Activated T-cell treated with anti-CD3 and anti-CD28 coated beads, Interleukin-2, amount 50 U/mL, for 72 hours (primary cell): ENCODE measurements at places on chromosomes 1 and 21. TPM values are rescaled to one million over a fixed set of nuclear protein-coding genes. Genes with fewer than 3 reads are reported as not detected.

Gene SPRR2B
- not detected for total RNA-seq

DNA sequence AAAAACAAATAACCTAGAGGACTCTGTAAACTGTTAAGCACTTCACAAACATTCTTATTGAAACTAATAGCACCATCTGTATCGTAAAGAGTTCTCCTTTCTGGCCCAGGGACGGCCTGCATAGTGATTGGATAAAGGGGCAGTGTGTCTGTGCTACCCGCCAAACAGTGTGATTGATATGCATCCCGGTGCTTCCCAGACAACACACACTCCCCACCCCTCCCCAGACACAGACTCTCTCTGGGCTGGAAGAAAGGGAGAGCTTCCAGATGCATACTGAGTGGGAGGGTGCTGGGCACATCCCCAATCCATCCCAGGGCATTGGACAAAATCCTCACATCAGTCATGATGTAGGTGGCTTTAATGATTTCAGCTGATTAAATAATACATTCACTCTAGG is 3.7 kb downstream of the HSD11B1 start:
- no peak for DNase-seq
- H3K36me3 ChIP-seq = no peaks in the 10 kb centered on the region
- peaks cover 72% of the 10 kb centered on the region for H3K4me1 ChIP-seq
- no peak overlapping the region for H3K27ac ChIP-seq
- H3K4me3 ChIP-seq = no peak overlapping the region

Gene BSND
- total RNA-seq = not detected

DNA sequence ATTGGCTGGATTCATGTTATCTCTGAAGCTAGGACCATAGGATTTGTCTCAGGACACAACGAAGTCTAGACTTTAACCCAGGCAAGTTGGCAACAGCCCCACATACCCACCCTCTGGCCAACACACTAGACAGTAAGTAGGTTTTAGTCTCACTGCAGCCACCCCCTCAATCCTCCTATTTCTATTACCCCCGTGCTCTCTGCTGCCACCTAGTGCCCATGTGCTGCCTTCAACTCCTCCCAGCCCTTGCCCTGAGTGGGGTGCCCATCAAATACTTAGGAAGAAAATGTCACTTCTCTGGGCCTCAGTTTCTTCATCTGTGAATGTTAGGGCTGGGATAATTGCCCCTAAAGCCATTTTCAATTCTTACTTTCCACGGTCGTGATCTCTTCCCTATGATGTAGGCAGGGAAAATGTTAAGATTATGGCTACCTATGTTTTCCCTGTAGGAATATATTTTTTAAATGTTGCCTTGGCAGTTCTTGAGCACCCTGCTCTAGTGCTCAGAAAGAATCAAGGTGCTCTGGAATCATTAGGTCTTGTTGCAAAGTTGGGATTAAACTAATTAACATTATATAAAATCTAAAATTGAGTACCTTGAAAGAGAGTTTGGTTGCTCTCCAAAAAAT is 213.0 kb downstream of the LMX1A start:
- peak; percentile 35 for DNase-seq
- H3K36me3 ChIP-seq = no peaks in the 10 kb centered on the region
- peaks cover 8% of the 10 kb centered on the region for H3K4me1 ChIP-seq
- peaks cover 37% of the 10 kb centered on the region for H3K27me3 ChIP-seq
- no peak overlapping the region for H3K4me3 ChIP-seq

Gene TMEM82
- 0.49 TPM for total RNA-seq

Gene OR2L2
- total RNA-seq = 0.29 TPM

- peaks cover 11% of the 10 kb centered on the region for H3K36me3 ChIP-seq
- H3K4me3 ChIP-seq = no peak overlapping the region
- H3K27me3 ChIP-seq = no peaks in the 10 kb centered on the region
- no peak for DNase-seq
- no peak overlapping the region for H3K27ac ChIP-seq
- peaks cover 7% of the 10 kb centered on the region for H3K4me1 ChIP-seq
Measured at GRCh38 chr21:32322103-32322502, 23.4 kb downstream of the MRAP start.

- H3K27me3 ChIP-seq = no peaks in the 10 kb centered on the region
- peak; percentile 94 for DNase-seq
- H3K4me1 ChIP-seq = peaks cover 20% of the 10 kb centered on the region
- peak overlapping the region; percentile 97 for H3K27ac ChIP-seq
- peak overlapping the region; percentile 96 for H3K4me3 ChIP-seq
Measured at GRCh38 chr1:150213170-150214098, 22.5 kb downstream of the ANP32E start.

- H3K27ac ChIP-seq = no peak overlapping the region
- peaks cover 3% of the 10 kb centered on the region for H3K36me3 ChIP-seq
- H3K4me3 ChIP-seq = no peak overlapping the region
- peaks cover 5% of the 10 kb centered on the region for H3K4me1 ChIP-seq
- H3K27me3 ChIP-seq = peaks cover 14% of the 10 kb centered on the region
Measured at GRCh38 chr1:223629126-223629457, 36.4 kb downstream of the CAPN8 start.

- no peak for DNase-seq
- peaks cover 12% of the 10 kb centered on the region for H3K4me1 ChIP-seq
- H3K4me3 ChIP-seq = no peak overlapping the region
- H3K27me3 ChIP-seq = peaks cover 49% of the 10 kb centered on the region
- no peaks in the 10 kb centered on the region for H3K36me3 ChIP-seq
Measured at GRCh38 chr1:14603645-14604044, 5.2 kb downstream of the KAZN start.

- H3K4me3 ChIP-seq = no peak overlapping the region
- H3K27me3 ChIP-seq = peaks cover 12% of the 10 kb centered on the region
- no peak overlapping the region for H3K27ac ChIP-seq
- H3K4me1 ChIP-seq = peaks cover 11% of the 10 kb centered on the region
- no peak for DNase-seq
- peaks cover 3% of the 10 kb centered on the region for H3K36me3 ChIP-seq
Measured at GRCh38 chr1:19640363-19641316, 3.5 kb upstream of the NBL1 start.

Gene MYCL
- total RNA-seq = 0.30 TPM

GRCh38 chr21:33551664-33552063 is 8.8 kb downstream of the SON start:
- no peak for DNase-seq
- H3K36me3 ChIP-seq = peaks cover 29% of the 10 kb centered on the region
- H3K27ac ChIP-seq = no peak overlapping the region
- H3K4me3 ChIP-seq = no peak overlapping the region
